ENCODE measurements at places on chromosomes 11 and 22.

DNA sequence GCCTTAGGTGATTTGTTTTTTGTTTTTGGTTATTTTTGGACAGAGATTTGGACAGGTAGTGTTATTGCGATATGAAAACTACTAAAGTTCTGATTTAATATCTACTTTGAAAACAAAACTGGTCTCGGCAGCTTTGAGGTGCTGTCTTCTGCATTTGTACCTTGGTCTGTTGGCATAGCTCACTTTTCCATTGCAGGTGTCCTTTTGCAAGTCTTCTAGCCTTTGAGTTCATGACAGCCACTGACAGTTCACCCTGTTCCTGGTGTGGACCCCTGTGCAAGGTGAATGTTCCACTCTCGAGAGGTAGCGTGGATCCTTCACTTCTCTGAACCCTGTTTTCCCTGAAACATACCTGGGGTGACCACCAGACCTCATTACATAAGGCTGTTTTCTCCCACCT is 44.9 kb upstream of the ST14 start:
- DNase-seq = no peak

DNA sequence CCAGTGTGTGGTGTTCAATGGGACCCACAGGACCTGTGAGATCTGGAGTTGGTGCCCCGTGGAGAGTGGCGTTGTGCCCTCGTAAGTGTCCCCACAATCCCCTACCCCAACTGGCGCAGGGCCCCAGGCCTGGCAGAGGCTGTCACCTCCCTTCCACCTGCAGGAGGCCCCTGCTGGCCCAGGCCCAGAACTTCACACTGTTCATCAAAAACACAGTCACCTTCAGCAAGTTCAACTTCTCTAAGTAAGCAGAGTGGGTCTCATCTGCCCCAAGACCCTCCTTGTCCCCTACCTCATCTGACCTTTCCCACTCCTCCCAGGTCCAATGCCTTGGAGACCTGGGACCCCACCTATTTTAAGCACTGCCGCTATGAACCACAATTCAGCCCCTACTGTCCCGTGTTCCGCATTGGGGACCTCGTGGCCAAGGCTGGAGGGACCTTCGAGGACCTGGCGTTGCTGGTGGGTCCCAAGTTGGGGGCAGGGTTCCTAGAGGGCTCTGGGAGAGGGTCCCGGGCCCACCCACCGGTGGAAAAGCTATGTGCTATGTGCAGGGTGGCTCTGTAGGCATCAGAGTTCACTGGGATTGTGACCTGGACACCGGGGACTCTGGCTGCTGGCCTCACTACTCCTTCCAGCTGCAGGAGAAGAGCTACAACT is 8.1 kb downstream of the P2RX6 start:
- DNase-seq = no peak

- no peak for DNase-seq
These were observed 48.8 kb downstream of the ACAT1 start for GRCh38 chr11:108170184-108170583.

DNA sequence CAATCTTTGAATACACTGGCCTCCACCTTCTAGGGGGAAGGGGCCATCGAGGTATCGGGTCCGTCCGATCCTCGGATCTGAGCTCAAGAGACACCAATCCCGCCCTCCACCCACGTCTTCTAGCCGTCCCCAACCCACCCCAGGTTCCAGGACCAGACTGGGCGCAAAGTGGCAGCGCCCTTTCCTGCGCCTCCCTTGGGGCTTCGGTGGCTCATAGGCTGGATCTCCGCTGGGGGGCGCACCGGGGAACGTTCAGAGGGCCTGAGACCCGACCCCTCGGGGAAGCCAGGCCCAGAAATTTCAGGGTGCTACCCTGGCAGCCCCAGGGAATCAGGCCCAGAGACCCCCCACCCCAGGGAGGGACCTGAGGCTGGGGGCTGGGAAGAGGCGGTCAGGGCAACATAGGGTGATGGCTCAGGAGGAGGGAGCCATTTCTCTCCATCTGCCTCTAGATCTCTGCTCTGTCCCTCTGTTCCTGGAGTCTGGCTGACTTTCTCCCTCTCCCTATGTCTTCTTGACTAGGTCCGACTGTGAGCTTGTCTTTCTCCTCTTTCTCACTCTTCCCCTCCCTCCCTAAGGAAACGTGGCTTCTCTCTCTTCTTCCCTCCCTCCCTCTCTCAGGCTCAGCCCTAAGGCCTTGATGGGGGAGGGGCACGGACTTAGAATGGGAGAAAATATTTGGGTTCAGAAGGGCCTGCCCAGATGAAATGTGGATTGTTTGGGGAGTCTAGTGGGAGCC is 1.1 kb downstream of the CREB3L1 start:
- DNase-seq = no peak

DNA sequence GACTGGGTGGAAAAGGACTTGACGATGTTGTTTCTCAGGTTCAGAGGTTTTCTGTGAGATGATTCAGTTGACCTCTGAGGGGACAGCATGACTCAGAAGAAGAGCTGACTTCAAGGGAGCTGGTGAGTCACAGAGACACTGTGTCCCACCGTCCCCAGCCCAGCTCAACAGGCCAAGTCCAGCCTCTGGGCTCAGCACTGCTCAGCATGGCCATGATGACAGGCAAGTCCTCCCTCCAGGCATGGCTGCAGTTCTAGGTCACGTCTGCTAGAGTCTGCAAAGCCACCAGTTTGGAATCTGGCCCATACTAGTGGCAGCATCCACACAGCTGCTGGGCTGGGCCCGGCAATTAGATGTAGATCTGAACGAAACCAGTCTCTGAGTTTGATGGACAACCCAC is 12.9 kb downstream of the TRIM29 start:
- DNase-seq = no peak

DNA sequence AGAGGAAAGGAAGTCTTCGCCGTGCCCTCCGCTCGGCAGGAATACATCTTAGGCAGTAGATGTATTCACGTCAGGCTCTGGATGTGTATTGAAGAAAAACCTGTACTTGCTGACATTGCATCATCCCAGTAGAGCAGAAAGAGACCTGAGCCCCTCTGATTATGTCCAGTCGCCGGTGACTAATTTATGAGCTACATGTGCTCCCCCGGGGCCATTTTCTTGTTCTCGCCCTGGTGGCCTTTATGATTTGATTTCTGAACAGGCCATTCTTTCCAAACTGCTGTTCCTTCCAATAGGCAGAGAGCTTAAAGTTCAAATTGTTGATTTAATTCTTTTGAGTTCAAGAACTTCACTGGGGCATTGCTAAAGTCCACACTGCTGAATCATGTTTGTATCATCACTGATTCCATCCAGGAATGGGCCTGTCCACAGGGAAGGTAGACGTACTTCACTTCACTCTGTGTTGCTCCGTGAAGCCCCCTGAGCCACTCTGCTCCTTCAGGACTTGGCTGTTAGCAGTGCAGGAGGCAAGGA is 137.3 kb upstream of the RASSF10 start:
- no peak for DNase-seq

GRCh38 chr11:41175304-41175972 is 284.0 kb downstream of the LRRC4C start:
- DNase-seq = no peak

DNA sequence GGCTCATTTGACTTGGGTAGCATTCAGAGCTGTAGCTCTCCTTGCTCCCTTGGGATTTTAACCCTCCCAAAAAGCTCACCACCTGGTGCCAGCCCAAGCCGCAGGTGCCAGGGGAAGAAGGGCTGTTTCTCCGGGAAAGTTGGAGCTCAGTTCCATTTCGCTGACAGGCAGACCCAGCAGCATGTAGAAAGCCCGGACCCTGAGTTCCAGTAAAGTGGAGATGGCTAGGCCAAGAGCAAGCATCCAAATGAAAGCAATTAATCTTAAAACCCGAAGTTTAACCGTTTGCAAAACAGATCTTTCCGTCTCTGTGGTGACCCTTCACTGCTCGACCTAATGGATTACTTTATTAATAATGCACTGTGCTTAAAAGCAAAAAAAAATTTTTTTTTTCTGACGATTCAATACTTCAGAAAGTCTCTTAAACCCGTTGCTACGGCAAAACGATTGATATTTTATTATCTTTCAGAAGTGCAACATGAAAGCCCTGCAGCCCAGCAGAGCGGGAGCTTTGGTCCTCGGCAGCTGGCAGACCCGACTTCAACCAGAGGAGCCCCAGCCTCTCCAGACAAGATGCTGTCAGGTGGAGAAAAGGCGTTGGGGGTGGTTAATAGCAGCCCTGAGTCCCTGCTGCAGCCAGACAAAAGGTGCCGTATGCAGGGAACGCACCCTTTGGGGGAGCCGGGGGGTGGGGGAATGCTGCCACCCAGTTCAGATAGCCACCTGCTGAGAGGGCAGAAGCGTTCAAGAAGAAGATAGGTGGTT is 3.3 kb downstream of the LMO1 start:
- no peak for DNase-seq

All from putamen (tissue), 1 donor.